ENCODE measurements at places on chromosomes 5 and 9.

- no peak for DNase-seq
These were observed 636.0 kb downstream of the NR2F1-AS1 start for GRCh38 chr5:92944903-92945604.

DNA sequence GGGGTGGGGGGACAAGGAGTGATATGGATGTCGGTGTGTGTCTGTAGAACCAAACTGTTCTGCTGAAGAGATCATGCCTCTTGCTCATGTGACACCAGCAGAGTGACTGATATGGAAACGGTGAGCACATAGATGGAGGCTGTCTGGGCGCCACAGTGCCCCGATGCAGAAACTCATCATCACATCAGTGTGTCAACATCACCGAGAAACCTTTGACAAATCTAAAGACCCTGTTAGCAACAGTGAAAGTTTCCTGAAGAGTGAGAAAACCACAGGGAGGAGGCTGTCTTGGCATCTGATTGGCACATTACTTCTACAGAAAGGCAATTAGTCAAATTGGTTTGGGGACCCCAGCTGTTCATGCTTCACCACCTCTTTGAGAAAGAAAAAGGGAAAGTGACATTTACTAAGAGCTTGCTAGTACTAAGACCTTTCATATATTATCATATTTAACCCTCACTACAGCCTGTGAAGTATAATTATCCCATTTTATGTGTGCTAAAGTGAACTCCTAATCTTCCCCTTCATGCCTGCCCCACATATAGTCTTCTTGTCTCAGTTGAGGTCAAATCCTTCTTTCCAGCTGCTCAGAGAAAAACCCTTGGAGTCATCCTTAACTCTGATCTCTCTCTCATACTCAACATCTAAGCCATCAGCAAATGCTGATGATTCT, 25.6 kb downstream of the CSF2 start:
- no peak for DNase-seq

GRCh38 chr5:40736103-40736875, 19.5 kb downstream of the TTC33 start:
- DNase-seq: no peak

DNA sequence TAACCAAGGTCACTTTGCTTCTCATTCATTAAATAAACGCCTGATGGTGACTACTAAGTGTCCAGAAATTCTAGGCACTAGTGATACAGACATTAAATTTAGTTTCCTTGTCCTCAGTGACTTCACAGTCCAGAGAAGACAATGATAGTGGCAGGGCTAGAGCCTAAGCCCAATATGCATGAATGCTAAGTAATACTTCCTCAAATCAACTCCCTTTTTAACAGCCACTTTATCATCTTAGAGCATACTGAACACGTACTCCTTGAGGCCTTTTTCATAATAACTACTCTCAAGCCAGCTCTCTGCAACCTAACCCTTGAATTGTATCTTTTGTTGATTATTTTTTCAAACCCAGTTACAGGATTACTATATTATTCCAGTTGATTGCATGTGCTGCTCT, 74.1 kb downstream of the STX17 start:
- no peak for DNase-seq

GRCh38 chr9:81530846-81531245, 158.5 kb downstream of the TLE1 start:
- no peak for DNase-seq

DNA sequence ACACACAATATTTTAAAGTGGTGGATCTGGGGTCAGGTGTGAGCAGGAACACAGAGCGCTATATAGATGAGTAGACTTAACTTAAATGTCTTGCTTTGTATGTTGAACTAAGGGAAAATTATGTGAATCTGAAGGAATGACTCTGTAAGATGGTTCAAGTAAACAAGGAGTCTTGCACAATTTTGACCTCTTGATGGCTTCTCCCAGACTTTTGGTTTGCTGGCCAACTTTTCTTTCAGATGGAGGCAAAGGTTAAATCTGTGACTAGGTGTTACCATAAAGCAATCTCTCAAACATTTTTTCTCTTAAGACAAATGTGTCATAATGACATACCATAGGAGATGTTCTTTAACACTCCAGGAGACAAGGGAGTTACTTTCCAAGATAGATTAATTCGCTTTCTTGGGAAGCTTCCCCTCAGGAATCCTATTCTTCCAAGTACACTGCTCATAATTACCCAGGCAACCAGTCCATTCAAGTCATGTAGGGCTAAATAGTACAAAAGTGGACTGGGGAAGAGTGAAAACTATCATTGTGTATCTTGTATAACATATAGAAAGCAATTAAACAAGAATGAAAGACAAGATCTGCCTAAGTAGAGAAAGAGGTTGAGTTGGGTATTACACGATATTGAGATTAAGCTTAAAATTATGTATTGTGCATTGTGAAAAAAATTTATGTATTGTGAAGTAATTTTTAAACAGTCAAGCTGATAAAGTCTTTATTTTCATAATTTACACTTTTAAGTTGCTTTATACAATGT, 60.3 kb upstream of the SLC27A6 start:
- DNase-seq: no peak

DNA sequence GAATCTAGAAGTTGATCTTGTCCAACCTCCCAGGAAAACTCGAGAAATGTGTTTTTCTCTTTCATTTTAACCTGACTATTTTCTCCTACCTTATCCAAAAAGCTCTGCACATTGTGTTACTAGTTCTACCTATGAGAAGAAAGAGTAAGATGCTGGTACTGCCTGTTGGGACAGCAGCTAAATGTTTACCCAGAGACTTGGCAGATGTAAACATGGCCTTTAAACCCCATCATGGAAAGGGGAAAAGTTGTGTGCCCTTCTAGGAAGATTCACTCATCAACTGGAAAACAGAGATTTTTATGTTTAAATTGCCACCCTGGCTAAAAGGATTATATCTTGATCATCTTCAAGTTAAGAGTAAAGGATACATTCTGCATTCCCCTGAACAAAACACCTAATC, 3.5 kb downstream of the ARL15 start:
- no peak for DNase-seq

DNA sequence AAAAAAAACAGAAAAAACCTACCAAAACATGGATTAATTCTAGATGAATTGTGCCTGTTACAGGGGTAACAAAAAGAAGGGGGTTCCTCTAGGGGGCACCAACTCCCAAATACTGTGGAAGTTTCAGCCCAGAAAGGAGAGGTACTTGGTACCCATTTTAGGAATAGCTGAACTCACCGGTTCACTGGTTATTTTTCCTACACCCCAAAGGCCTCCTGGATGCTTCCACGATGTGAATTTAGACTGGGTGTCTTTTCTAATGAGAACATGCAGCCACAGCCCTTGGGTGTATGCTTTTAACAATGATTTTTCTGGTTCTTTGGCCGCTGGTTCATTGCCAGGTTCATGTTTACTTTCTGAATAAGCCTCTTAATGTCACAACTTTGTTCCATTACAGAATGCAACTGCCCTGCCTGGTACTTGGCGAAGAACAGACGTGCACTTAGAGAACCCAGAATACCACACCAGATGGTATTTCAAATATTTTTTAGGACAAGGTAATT, 46.7 kb downstream of the GARNL3 start:
- no peak for DNase-seq

DNA sequence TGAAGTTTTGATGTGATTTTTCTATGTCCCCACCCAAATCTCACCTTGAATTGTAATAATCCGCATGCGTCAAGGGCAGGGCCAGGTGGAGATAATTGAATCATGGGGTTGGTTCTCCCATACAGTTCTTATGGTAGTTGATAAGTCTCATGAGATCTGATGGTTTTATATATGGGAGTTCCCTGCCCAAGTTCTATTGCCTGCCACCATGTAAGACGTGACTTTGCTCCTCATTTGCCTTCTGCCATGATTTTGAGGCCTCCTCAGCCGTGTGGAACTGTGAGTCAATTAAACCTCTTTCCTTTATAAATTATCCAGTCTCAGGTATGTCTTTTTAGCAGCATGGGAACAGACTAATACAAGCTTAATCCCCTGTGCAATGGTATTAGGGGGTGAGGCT, 25.5 kb upstream of the RAI14 start:
- DNase-seq: no peak

DNA sequence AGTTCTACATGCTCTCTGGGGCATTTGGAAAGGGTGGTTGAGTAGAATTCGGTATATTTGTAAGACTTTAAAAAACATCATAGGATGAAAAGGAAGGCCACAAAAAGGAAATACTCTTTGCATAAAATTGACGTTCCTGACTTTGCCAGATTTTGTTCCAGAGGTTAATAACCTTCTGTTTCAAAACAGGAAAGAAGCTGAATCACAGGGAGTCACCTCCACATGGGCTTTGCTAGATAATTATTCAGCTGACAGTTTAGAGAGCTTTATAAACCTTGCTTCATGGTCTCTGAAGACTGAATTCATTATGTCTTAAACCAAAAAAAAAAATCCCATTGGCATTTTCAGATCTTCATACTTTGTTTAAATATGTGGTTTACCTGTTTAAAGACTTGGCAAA, 203.7 kb downstream of the SEMA6A start:
- no peak for DNase-seq

GRCh38 chr9:6564360-6564759, 81.2 kb downstream of the GLDC start:
- no peak for DNase-seq

DNA sequence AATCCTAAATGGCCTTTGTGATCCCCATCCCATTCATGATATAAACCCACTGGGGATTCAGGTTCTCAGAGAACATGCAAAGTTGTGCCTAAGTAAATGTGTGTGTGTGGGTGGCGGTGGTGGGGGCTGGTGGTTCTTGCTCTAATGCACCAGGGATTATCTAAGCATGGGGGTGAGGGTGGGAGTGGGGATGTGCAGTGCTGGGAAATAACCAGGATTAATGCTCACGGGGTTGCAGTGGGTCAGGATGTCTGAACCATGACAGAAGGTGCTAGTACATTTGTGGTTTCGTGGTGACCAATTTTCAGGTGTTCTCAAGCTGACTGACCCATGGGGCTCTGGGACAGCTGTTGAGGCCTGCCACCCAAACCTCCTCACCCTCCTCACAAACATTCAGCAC, 101.0 kb downstream of the ZNF608 start:
- no peak for DNase-seq

DNA sequence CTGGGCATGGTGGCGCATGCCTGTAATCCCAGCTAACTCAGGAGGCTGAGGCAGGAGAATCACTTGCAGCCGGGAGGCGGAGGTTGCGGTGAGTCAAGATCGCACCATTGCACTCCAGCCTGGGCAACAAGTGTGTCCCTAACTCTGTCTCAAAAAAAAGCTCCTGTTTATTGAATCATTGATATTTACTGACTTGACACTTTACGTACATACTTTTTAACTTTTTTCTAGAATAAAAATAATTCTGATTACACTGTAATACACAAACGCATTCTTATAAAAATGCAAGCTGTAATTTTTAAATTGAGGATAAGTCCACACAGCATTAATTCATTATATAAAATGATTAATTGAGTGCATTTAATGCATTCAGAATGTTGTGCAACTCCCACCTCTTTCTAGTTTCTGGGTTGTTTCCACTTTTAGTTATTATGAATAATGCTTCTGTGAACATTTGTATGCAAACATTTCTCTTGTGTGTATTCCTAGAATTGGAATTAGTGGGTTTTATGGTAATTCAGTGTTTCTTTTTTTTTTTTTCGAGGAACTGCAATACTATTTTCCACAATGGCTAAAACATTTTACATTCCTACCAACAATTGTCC, 15.7 kb downstream of the ERCC6L2 start:
- no peak for DNase-seq

DNA sequence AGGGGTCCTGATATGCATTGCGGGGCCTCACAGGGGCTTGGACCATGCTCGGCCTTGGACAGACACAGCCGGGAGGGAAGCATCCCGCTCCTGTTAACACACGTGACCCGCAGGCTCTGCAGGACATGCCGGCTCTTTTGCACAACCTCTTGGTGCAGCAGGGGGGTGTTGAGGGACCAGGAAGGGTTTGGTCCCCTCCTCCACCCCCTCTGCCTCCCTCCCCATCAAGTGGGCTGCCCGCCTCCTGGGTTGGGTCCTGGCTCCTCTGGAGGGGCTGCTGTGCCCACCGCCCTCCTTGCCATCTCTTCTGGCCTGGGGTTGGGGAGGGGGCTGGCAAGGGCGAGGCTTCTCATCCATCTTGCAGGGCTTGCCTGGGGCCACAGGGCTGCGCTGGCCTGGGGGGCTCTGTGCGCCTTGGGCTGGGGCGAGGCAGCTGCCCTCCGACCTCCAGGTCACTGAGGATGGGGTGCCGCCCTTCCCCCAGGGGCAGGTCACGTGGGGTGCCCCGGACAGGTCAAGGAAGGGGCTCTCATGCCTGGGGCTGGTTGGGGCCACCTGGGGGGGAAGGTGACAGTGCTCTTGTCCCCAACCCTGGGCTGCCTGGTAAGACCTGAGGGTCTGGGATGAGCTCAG, 16.8 kb upstream of the SLC9A3 start:
- no peak for DNase-seq

GRCh38 chr5:117594166-117594565, 1019.5 kb upstream of the SEMA6A start:
- DNase-seq: no peak
